ENCODE measurements at places on chromosomes 1 and 21.

DNA sequence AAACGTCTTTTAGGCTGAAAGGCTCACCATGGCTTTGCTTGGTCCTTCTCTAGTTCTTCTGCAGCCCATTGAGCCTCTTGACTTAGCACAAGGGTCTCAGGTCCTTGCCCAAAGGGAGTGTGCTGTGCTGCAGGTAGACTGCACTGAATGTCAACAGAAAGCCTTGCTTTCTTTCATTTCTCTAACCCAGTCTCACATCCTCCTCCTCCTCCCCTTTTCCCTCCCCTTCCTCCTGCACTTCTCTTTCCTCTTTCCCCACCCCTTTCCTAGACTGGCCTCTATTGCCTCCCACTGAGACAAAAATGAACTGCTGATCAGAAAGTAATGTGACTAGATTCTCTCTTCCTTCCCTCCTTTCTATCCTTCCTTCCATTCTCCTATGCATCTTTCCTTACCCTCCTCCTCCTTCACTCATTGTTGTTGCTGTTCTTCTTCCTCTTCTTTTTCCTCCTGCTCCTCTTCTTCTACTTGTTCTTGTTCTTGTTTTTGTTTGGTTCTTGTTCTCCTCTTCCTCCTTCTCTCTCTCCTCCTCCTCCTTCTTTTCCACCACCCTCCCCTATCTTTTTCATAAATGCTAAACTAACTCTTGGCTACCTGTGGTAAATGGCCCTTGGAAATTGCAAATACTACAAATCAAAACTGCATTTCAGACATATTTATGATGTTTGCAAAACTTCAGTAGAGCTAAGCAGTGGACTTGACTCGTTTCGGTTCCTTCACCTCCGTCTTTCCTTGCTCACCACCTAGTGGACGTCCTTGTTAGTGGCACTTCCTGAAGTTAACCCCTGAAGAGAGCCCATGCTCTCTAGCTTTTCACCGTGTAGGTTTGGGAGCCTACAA lies at the start of gene SELL:
SELL (minus strand) TSS at position 152 of the 840 bp plus-strand sequence; CDS start at position 30, 122 bp downstream.
- DNase-seq: peak; percentile 58

DNA sequence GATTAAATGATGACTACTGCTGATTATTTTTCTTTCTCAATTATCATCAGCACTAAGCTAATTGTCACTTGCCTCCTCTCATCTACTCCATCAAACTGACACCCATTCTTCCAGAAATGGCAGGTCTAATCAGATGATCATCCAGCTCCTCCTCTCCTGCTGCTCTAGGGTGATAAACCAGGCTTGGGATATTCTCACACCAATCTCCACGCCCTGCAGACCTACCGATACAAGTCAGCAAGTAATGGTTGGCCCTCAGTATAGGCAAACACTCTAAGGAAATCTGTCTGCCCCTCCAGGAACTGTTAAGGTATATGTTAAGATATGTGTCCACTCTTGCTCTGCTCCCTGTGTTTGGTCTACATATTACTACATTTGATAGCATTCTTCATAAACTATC lies 36.3 kb upstream of the C1orf21 start:
- no peak for DNase-seq

DNA sequence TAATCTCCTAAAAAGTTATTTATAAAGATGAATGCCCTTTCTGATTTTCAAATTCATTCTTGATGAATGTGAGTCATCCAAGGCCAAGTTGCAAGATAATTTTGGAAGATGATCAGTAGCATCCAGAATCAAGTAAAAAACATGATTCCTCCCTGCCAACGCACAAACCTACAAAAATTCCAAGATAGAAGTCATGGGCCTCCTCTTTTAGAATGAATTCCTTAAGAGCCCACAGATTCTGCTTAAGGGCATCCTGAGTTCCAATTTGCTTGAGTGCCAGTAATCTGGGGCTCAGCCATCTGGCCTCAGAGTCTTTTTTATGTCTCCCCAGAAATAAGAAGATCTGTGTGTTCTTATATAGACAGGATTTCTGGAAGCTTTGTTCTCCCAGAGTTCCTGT lies 23.2 kb upstream of the SPATA6 start:
- DNase-seq: no peak

DNA sequence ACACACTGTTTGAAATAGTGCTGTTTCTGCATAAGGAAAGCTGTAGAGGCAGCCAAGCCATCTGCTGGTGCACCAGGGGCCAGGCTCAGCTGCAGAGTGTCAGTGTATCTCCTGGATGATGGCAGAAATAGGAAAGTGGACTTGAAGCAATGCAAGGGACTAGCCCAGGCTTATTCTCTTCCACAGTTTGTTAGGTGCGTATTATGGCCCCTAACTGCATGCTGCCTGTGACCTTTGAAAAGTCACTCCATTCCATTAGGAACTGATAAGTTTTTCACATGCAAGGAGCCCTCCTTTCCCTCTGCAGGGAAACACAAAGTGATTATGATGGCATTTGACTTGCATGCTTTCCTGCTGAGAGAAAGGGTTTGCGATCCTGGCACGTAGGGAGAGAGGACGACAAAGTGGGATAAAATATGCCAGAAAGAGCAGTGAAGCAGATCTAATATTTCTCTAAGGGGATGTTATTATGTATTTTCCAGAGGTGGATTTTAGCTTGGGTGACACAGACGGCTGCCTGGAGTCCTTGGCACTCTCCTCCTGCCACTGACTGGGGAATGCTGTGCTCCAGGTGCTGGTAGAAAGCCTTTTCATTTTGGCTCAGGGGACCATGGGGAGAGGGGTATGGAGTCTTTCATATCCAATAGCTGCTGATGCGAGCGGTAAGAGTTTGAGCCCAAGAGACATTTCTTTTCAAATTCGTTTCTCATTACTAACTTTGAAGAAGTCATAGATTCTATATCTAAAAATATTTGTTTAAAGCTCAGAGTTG lies 402.1 kb upstream of the B3GALT2 start:
- DNase-seq: no peak

- no peak for DNase-seq
Observed at GRCh38 chr1:70411360-70411844, 334 bp downstream of the CTH start.

GRCh38 chr1:206490771-206491405 lies 16.4 kb upstream of the RASSF5 start:
- peak; percentile 58 for DNase-seq

- no peak for DNase-seq
Observed at GRCh38 chr1:239725933-239726332, 339.6 kb downstream of the CHRM3 start.

- DNase-seq: no peak
Observed at GRCh38 chr1:29829448-29830344, 593.4 kb downstream of the PTPRU start.

DNA sequence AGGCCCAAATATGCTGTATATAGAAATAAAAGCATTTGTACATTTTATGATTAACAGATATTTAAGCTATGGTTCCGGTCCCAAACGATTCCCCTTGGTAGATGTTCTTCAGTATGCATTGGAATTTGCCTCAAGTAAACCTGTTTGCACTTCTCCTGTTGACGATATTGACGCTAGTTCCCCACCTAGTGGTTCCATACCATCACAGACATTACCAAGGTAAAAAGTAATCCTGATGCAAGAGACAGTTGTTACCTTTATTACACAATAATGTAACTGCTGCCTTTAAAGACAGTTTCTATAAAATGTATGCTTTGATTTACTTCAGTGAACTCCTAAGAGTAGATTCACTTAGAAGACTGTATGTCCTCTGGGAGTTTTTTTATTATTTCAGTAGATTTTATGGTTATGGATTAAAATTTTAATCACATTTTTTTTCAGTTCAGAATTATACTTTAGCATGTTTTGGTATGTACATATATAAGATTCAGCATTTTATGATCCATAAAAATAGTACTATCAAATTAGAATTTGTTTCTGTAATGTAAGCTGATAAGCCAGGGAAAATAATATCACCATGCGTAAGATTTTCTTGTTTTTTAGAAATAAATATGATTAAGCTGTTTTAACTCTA lies 96.5 kb downstream of the USP25 start:
- peak; percentile 40 for DNase-seq

DNA sequence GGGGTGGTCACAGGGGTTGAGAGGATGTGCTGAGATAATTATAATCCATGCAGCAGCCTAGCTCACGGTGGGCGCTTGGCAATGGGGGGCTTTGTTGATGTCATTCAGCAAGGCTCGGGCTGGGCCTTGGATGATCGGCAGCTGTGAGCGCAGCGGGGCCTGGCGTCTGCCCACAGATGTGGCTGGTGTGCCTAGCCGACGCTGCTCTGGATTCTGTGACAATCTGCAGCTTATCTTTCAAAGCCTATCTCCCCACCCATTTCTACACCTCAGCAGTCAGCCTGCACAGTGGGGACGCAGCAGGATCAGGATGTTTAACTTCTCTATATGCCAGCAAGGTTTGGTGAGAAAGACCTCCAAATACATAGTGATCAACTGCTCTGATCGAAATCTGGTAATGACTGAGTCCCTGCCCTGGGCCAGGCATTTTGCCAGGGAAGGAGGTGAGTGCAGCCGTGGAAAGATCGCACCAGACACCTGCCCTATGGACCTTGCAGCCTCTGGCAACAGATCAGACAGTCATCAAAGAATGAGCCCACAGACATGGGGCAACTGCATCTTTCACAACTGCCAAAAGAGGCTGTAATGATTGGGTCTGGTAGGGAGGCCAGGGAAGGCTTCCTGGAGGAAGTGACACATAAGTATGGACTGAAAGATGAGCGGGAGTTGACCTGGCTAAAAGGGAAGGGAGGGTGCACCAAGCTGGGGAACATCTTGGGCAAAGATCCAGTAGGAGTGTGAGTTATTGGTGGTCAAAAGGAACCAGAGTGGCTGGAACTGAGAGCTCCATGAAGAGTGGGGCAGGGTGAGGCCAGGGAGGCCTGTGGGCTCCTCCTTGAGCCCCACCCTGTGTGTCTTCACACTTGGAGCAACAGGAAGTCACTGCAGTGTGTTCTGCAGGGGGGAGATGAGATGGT lies 35.3 kb downstream of the EPHB2 start:
- peak; percentile 77 for DNase-seq

DNA sequence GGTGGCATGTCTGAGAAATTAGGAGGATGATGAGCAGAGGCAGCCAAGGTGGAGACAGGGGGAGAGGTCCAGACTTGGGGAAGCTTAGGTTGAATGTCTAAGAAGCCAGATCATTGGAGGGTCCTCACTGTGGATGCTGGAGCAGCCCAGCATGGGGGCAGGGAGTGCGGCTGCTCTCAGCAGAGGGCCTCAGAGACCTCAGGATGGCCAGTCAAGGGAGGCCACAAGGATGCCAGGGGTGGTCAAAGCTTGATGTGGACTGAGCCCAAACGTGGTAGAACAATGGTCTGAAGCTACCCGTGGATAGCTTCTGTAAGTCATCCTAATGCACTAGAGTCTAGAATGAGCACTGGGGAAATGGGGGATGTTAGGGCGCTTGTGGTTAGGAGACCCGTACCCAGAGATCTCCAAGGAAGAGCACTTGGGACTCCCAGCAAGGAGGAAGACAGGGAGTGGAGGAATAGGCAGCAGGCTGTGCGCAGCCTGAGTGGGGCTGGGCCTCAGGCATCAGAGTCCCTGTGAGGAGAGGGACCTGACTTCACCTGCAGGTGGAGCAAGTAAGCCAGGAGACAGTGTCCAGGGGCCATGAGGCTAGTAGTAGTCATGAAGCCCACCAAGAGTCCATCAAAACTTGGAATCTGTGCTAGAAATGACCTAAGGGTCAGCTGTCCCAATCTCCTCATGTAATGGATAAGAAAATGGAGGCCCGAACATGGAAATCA lies 4.3 kb upstream of the S100A9 start:
- DNase-seq: no peak

- DNase-seq: peak; percentile 79
Observed at GRCh38 chr1:209747580-209748262, 8.1 kb upstream of the TRAF3IP3 start.

- DNase-seq: no peak
Observed at GRCh38 chr1:117059334-117059677, 820 bp upstream of the TTF2 start.

GRCh38 chr1:211476200-211476849 lies 15.6 kb downstream of the RD3 start:
- peak; percentile 60 for DNase-seq

DNA sequence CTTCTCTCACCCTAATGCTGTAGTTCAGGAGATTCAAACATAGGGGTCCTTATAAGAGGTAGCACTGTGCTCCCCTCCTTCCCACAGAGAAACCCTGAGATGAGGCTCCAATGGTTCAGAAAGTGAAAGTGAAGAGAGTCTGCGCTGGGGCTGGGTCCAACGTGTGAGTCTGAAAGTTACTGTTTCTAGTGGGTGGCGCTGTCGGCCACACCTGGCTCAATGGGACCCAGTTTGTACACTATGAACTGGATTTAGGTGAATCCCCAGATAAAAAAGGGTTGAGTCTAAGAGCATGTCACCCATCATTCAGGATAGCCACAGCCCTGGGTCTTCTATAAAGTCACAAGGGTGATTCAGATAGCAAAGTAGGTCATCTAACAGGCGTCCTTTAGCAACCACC lies 2.8 kb downstream of the SMCP start:
- no peak for DNase-seq

DNA sequence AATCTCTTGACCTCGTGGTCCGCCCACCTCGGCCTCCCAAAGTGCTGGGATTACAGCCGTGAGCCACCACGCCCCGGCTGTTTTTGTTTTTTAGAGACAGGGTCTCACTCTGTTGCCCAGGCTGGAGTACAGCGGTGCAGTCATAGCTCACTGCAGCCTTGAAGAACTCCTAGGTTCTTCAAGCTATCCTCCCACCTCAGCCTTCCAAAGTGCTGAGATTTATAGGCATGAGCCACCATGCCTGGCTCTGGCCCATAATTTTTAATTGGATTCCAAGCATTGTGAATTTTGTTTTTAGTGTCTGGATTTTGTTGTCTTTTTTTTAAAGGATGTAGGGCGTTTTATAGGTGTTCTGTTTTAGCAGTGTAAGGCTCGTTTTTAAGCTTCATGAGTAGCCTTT lies 28.6 kb upstream of the TXLNA start:
- peak; percentile 42 for DNase-seq

- no peak for DNase-seq
Observed at GRCh38 chr1:17358557-17358956, 13.4 kb upstream of the PADI6 start.

GRCh38 chr1:24321126-24321525 lies 2.0 kb downstream of the GRHL3 start:
- no peak for DNase-seq

DNA sequence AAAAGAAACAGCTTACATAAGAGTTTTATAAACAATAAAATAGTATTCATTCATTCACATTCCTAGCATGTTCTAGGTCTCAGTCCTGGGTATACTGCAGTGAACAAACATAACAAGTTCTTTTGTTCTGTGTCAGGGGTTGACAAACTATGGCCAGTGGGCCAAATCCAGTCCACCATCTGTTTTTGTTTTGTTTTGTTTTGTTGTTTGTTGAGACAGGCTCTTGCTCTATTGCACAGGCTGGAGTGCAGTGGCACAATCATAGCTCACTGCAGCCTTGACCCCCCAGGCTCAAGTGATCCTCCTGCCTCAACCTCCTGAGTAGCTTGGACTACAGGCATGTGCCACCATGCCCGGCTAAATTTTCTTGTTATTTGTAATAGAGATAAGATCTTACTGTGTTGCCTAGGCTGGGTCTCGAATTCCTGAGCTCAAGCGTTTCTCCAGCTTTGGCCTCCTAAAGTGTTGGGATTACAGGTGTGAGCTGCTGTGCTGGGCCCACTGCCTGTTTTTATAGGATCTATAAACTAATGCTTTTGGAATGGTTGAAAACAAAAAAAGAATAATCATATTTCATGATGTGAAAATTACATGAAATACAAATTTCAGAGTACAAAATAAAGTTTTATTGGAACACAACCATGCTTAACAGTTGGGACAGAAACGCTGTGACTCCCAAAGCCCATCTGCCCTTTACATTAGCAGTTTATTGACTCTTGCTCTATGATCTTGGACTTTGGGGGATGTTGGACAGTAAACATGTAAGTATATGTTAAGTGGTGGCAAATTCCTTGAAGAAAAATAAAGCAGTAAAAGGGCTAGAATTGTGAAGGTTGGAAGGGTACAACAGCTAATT lies 17.9 kb downstream of the CAPZA1 start:
- peak; percentile 8 for DNase-seq

GRCh38 chr1:220880362-220880670 lies 1.1 kb downstream of the HLX start:
- no peak for DNase-seq
